ENCODE measurements at places on chromosomes 5 and 9. TPM values are rescaled to one million over a fixed set of nuclear protein-coding genes. Genes with fewer than 3 reads are reported as not detected.

- no peak for DNase-seq
Observed at GRCh38 chr5:120910629-120911028, 446.5 kb downstream of the PRR16 start.

DNA sequence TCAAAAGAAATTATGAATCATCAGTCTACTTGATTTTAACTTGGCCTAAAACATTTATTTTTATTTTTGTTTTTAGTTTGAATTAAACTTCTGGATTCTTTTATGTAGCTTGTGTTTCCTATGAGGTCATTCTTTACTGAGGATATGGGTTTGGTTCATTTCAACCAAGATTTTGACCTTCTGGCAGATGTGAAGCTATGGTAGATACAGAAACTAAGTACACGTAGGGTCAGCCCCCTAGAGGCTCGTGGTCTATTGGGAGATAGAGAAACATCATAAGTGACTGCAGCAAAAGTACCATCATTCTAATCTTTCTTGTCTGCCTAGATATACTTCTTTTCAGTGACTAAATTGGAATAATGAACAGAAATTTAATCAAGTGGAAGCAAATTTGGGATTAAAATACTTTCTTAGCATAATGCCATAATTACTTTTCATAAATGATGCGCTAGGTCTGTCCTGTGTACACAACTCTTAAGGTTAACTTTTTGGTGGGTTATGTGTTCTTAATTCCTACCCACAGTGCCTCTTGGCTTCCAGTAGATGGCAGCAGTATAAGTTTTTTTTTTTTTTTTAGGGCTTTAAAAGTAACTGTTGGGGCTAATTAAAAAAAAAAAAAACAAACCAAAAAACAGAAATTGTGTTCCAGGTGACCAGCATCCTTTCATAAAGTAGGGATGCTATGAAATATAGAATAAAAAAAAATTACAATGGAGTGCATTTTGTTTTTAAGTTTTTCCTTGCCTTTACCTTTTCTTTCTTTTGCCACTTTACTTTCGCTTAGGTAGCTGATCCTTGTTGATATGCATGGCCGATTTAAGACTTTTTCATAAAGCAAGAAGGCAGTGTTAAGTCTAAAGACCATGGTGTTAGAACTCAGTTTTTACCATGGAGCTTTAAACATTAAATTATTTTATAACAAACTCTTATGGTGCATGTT lies 49.9 kb downstream of the LRRTM2 start:
- DNase-seq: no peak

- DNase-seq: no peak
Observed at GRCh38 chr9:69180670-69181069, 6.6 kb downstream of the TJP2 start.

GRCh38 chr5:86684222-86684621 lies 66.5 kb downstream of the COX7C start:
- no peak for DNase-seq

DNA sequence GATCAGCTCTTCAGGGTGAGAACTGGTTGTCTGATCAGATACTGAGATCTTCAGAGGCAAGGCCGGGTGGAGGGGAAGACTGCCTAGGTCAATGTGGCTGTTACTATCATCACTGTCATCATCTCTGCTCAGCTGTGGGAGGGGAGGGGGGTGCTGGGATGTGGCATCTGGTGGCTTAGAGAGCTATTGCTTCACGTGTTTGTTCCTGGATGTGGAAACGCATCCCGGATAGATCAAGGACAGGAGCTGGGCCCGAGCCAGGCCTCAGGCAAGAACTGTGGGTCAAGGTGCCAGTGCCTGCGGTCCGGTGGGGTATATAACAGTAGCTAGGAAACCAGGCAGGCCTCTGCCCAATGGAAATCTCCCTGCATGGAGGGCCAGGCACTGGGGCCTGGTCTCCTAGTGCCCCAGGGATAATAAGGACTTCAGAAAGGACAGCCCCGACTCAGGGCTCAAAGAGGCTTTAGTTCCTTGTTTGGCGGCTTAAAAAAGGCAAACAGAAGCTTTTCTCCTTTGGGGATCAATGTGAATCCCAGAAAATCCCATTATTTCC lies 30.3 kb upstream of the TIFAB start:
- DNase-seq: no peak

DNA sequence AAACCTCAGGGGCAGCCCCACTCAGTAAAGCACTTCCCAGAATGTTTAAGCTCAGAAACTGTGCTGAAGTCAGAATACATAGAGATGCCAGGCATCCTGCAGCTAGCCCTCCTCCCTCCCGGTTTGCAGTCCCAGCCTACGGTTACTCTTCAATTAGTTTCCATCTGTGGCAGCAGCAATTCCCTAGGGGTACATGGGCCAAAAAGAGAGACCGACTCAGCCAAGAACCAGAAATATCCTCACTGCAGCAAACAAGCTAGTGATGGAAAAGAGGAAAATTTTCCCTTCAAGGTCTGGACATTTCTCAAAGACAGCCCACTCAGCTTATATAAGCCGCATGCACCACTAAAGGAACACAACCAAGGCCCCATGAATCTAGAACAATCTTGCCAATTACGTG lies 89.1 kb upstream of the PPP2R2B start:
- no peak for DNase-seq

Gene SPINK4
- total RNA-seq: not detected

- DNase-seq: no peak
Observed at GRCh38 chr9:99385215-99385614, 163.1 kb downstream of the SEC61B start.

GRCh38 chr5:83472508-83473345 lies 1.2 kb downstream of the VCAN start:
- DNase-seq: peak; percentile 52

Gene RAD23B
- total RNA-seq: 141 TPM

- no peak for DNase-seq
Observed at GRCh38 chr5:151005950-151006576, 14.3 kb upstream of the GPX3 start.

Gene AMBP
- total RNA-seq: not detected

Measured in neural crest cell (in vitro differentiated cells).